ENCODE measurements at places on chromosomes 5 and 9. TPM values are rescaled to one million over a fixed set of nuclear protein-coding genes. Genes with fewer than 3 reads are reported as not detected.

DNA sequence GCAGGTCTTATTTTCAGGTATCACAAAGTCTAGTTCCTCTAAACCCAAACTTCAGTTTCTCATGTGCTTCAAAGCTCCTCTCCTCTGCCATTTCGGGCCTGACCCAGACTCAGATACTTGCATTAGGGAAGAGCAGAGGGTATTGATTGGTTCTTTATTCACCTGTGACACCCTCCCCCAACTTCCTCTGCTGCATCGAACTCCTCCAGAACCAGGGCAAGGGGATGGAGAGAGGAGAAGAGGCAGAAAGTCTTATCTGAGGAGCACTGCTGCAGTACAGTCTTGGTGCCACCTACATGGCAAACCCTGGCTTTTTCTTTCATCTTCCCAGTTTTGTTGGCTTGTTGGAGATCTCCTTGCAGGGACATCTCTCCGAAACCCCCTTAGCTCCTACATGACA, 96.0 kb upstream of the OSMR start:
- DNase-seq, result no peak

FAM78A gene
- total RNA-seq, result 1.2 TPM

DNA sequence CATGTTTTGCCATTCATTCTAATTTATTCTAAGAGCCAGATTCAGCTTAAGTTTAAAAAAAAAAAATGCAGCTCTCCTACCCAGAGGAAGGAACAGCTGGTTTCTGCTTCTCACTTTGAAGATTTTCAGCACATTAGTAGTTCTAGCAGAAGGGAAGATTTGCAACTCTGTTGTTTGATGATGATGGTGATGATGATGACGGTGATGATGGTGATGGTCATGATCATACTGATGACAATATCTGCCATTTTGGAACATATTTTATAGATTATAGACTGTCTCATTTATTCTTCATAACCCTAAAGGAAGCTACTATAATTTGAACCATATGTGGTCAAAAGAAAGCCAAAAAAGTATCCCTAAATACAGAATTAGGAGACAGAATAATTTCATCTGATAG, 7.9 kb upstream of the MED10 start:
- DNase-seq, result no peak

- DNase-seq, result no peak
Measured at GRCh38 chr9:16640649-16641048, 229.8 kb downstream of the BNC2 start.

GRCh38 chr9:113431191-113431590, 20.6 kb downstream of the C9orf43 start:
- DNase-seq, result no peak

DNA sequence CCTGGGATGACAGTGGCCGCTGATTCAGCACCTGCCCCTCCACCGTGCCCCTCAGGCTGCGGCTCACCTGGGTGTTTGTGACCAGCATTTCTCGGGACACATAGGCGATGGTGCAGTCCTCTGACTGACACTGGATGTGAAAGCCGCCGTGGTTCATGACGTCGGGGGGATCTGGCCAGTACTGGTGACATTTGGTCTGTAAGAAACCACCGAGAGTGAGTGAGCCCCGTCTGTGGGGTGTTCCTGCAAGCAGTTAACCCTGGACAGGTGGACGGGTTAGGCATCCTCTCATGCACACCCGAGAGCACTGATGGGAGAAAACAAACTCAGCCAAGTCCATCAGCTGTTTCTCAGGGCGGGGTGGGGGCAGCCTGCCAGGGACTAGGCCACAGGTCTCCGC, 62.5 kb upstream of the EPB41L4B start:
- no peak for DNase-seq

DNA sequence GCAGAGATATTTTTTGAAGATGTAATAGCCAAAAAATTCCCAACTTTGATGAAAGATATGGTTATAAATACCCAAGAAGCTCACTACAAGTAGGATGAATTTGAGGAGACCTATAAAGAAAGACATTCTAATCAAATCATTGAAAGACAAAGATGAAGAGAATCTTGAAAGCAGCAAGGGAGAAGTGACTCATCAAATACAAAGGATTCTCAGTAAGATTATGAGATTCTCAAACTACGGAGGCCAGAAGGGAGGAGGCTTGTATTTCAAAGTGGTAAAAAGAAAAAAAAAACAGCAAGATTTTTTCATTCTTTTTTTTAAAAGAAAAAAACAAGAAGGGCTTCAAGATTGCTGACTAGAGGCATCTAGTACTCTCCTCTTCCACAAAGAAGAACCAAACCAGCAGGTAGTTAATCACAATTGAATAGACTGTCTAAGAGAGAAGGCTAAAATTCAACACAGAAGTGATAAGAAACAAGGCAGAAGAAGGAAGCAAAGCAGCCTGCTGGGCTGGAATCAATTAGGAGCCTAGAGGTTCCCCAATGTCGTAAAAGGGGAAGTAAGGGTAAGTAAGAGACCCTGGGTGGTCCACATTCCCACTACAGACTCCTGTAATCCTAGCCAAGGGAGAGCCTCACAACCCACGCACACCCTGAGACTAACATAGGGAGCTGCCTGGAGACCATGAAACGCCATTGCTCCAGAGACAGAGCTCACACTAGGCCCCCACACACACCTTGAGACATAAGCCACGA, 59.1 kb upstream of the NIPAL4 start:
- DNase-seq, result no peak

DNA sequence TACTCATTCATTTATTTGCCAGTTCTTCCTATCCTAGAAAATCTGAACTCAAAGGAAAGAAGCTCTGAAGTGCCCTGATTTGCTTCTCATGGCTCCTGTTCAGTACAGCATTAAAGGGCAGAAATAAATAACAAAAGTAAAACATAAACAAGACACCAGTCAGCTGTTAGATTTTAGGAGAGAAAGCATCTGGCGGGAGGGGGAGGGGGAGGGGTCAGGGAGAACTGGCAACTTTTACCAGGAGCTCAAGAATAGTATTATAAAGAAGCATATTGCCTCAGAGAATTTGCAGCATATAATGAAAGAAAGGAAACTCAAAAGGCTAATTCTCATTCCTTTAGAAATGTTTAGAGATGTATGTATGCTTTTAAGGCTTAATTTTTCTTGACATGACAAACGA, 68.1 kb downstream of the SEMA6A start:
- DNase-seq, result no peak

TEX48 gene
- not detected for total RNA-seq

All from left lobe of liver (tissue), 2 donors.